Hepatocyte (in vitro differentiated cells): ENCODE measurements at places on chromosomes 5 and 9.

GRCh38 chr5:118233606-118234005 is 754.7 kb downstream of the DTWD2 start:
- no peak for DNase-seq

- DNase-seq = no peak
These were observed 15.0 kb upstream of the NEURL1B start for GRCh38 chr5:172626031-172626581.

- no peak for DNase-seq
These were observed 172.7 kb downstream of the ROR2 start for GRCh38 chr9:91777292-91777830.

GRCh38 chr5:61915646-61916045 is 390.4 kb upstream of the KIF2A start:
- DNase-seq = no peak
